Activated T-helper 2 cell treated with anti-CD3 and anti-CD28 coated beads, Interferon-gamma antibody, Interleukin-2, Interleukin-4, amounts not matched to agents 10 μg/mL and 5 μg/mL and 100 μg/mL, durations not matched to agents 14 hours and 24 hours and 36 hours (primary cell): ENCODE measurements at places on chromosomes 12 and 14. TPM values are rescaled to one million over a fixed set of nuclear protein-coding genes. Genes with fewer than 3 reads are reported as not detected.

GRCh38 chr12:54020591-54021405 is 7.4 kb upstream of the HOXC6 start:
- no peak overlapping the region for H3K27ac ChIP-seq
- no peak overlapping the region for H3K4me3 ChIP-seq
- DNase-seq, result no peak
- H3K27me3 ChIP-seq, result peaks cover 74% of the 10 kb centered on the region
- peaks cover 14% of the 10 kb centered on the region for H3K4me1 ChIP-seq

- peaks cover 16% of the 10 kb centered on the region for H3K36me3 ChIP-seq
- no peak for DNase-seq
- H3K4me3 ChIP-seq, result no peak overlapping the region
- no peaks in the 10 kb centered on the region for H3K27me3 ChIP-seq
- no peak overlapping the region for H3K27ac ChIP-seq
These were observed 26.5 kb upstream of the RPLP0 start for GRCh38 chr12:120227233-120228040.

DNA sequence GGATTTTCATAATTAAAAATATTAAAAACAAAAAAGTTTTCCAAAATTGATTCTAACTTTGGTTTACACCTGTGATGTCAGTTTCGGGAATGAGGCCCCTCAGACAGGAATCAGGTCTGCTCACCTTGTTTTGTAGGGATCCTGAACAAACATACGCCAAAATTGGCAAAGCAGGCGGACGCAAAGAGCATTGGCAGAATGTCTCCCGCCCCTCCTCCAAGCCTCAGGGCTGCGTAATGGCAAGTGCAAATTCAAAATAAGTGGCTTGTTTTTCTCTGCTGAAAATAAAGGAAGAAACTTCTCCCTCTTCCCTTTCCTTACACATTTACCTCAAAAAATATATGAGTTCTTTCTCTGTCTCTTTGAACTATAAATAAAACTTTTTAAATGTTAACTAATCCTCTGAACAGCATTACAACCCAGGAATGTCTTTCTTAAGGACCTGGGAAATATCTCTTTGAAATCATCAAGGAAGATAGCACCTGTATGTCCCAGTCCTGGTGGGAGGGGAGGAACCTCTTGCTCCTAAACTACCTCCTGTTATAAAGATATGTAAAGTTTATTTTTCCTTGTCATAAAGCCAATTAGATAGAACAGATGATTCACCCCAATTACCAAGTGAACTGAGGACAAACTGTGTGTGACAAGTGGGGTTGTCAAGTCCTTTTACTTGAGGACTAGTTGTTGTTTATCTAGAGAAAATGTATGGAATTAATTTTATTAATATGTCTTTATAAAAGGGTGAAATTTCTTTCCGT is 16.5 kb downstream of the OR6J1 start:
- peaks cover 6% of the 10 kb centered on the region for H3K4me1 ChIP-seq
- no peak for DNase-seq
- H3K27ac ChIP-seq, result no peak overlapping the region
- H3K4me3 ChIP-seq, result no peak overlapping the region
- H3K27me3 ChIP-seq, result peaks cover 25% of the 10 kb centered on the region

DNA sequence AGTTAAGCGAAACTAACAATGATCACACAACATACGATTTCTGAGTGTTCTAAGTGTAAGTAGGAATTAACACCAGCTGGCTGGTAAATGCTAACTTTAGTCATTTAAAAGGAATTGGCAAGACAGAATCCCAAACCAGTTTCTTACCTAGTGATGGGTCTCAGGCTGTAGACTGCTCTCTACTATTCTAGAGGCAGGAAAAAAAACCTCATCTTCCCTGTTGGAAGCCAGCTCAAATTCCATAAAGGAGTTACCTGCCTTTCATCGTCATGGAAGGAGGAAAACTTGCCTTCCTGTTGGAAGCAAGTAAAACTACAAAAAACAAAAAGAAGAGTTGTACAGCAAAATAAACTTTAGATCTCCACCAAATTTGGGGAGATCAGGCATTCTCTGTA is 23.7 kb upstream of the SLC7A8 start:
- no peak for DNase-seq
- no peaks in the 10 kb centered on the region for H3K36me3 ChIP-seq
- H3K27me3 ChIP-seq, result peaks cover 23% of the 10 kb centered on the region
- no peak overlapping the region for H3K27ac ChIP-seq
- H3K4me3 ChIP-seq, result no peak overlapping the region

DNA sequence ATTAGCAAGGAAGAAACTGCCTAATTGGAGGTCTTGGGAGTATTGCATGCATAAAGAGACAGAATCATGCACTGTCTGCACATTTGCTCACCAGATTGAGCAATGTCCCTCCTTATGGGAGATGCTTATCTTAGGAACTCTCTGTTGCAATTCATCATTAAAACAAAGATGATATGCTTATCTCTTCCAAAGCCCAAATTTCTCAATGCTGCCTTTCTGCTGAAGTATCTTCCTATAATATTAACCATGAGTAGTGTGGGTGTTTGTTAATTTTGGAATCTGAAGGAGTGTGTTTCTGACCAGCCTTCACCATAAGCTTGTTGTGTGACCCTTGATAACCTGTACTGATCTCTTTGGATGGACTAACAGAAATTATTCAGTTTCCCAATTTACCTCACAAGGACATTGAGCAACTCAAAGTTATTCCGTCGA is 1257.6 kb upstream of the FLRT2 start:
- H3K27ac ChIP-seq, result no peak overlapping the region
- no peak overlapping the region for H3K4me3 ChIP-seq
- H3K36me3 ChIP-seq, result no peaks in the 10 kb centered on the region
- H3K4me1 ChIP-seq, result no peaks in the 10 kb centered on the region
- DNase-seq, result no peak

GRCh38 chr12:96719660-96720362 is 187.2 kb upstream of the NEDD1 start:
- peak overlapping the region; percentile 83 for H3K4me3 ChIP-seq
- no peak for DNase-seq
- H3K27me3 ChIP-seq, result no peaks in the 10 kb centered on the region
- peaks cover 9% of the 10 kb centered on the region for H3K4me1 ChIP-seq
- no peaks in the 10 kb centered on the region for H3K36me3 ChIP-seq

GRCh38 chr12:117671734-117672133 is 297.1 kb downstream of the KSR2 start:
- no peaks in the 10 kb centered on the region for H3K27me3 ChIP-seq
- no peaks in the 10 kb centered on the region for H3K4me1 ChIP-seq

DNA sequence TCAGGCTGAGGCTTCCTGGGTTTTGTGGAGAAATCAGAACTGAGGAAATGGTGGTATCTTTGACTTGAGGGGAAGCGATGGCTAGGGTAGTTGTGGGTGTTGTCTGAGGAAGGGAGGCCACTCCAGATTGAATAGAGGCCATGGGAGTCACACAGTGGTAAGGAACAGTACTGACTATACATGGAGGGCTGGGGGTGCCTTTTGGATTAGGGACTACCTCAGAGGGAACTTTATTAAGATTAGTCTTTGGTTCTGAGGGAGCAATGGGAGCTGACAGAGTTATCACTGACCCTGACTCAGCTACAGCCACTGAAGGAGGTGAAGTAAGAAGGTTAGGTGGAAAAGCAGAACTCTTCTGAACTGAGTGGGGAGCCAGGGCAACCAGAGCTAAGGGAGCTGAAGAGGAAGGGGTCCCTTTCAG is 4.4 kb downstream of the NACA start:
- H3K36me3 ChIP-seq, result peaks cover 87% of the 10 kb centered on the region
- H3K4me3 ChIP-seq, result peak overlapping the region; percentile 49
- peaks cover 58% of the 10 kb centered on the region for H3K4me1 ChIP-seq
- DNase-seq, result no peak
- H3K27me3 ChIP-seq, result no peaks in the 10 kb centered on the region
- H3K27ac ChIP-seq, result peak overlapping the region; percentile 65

GRCh38 chr12:80938397-80938796 is 663 bp upstream of the LIN7A start:
- no peaks in the 10 kb centered on the region for H3K36me3 ChIP-seq
- no peak for DNase-seq
- no peaks in the 10 kb centered on the region for H3K4me1 ChIP-seq

- H3K27me3 ChIP-seq, result peaks cover 3% of the 10 kb centered on the region
- no peaks in the 10 kb centered on the region for H3K36me3 ChIP-seq
- peaks cover 12% of the 10 kb centered on the region for H3K4me1 ChIP-seq
- DNase-seq, result peak; percentile 48
- H3K27ac ChIP-seq, result peak within 1 kb of the TSS; percentile 85
These were observed at the start of gene NCOR2 for GRCh38 chr12:124566997-124567672. NCOR2 (minus strand) TSS chr12:124567612; CDS start chr12:124495251, 72,361 bp downstream.

DNA sequence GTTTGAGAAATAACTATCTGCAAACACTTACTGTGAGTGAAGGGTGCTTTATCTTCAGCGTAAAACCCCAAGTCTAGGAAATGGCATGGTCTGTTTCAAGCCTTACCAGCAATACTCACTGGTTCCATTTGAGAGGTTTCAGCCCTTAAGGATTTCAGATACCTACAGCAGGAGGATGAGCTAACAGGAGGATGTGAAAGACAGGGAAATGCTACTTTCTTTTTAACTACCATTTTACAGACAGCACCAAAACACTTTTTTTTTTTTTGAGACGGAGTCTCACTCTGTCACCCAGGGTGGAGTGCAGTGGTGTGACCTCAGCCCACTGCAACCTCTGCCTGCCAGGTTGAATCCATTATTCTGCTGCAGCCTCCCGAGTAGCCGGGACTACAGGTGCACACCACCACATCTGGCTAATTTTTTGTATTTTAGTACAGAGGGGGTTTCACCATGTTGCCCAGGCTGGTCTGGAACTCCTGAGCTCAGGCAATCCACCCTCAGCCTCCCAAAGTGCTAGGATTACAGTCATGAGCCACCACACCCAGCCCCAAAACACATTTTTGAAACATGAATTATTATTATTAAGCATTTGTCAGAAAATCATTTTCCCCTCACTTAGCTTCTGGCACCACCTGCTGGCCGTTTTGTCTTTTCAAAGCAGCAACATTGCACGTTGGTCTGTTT is 4.6 kb downstream of the MTRFR start:
- no peaks in the 10 kb centered on the region for H3K27me3 ChIP-seq
- DNase-seq, result peak; percentile 54
- peaks cover 37% of the 10 kb centered on the region for H3K4me1 ChIP-seq
- peak overlapping the region; percentile 54 for H3K4me3 ChIP-seq

The BMAL2 gene
- total RNA-seq, result 58.9 and 59.6 TPM in 2 replicates

The SPTB gene
- 0.02 and 0.05 TPM in 2 replicates for total RNA-seq
